ENCODE measurements at places on chromosomes 11 and 22. TPM values are rescaled to one million over a fixed set of nuclear protein-coding genes. Genes with fewer than 3 reads are reported as not detected.

DNA sequence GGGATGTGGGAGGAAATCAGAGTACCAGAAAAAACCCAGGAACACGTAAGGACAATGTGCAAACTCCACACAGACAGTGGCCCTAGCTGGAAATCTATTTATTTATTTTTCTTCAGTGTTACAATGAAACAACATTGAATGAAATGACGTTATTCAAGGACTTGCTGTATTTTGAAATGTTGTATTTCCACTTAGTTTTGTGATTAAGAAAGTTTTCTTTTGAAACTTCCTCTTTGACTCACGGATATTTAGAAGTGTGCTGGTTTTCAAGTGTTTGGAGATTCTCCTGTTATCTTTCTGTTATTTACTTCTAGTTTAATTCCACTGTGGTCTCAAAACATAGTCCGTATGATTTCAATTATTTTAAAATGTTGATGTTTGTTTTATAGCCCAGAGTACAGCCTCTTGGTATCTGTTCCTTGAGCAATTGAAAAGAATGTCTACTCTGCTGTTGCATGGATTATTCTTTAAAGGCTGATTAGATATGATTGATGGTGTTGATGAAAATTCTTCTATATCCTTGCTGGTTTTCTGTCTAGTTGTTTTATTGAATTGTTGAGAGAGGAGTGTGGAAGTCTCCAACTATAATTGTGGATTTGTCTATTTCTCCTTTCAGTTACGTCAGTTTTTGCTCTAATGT, 141.0 kb downstream of the ARHGAP20 start:
- DNase-seq = no peak

GRCh38 chr22:46049726-46050450, 72.9 kb upstream of the WNT7B start:
- DNase-seq = no peak

GRCh38 chr11:45917286-45917622, 423 bp downstream of the PEX16 start:
- DNase-seq = peak; percentile 80

DNA sequence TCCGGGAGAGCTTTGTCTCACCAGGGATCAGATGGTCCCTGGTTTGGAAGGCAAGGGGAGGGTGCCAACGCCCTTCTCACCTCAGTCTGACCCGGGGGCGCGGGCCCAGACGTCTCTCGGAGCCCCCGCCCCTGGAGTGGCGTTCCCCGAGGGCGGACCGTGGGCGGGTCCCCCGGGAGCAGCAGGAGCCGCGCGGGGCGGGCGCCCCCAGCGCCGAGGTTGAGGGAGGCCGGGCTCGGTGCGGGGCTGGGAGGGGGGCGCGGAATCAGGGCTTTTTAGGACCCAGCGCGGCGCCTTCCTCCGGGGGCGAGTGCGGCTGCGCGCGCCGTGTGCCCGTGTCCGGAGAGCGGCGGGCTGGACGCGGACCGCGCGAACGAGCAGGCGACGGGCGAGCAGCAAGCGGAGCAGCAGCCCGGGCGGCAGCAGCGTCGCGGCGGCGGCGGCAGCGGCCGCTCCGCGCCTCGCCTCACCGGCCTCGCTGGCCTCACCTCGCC, at the start of gene KCNC1:
TSS of gene KCNC1 (plus strand) at position 364 of the 494 bp plus-strand sequence. CDS start 1,222 bp downstream, outside the sequence.
- peak; percentile 92 for DNase-seq

- DNase-seq = no peak
Measured at GRCh38 chr11:27233654-27234042, 129.4 kb downstream of the CCDC34 start.

DNA sequence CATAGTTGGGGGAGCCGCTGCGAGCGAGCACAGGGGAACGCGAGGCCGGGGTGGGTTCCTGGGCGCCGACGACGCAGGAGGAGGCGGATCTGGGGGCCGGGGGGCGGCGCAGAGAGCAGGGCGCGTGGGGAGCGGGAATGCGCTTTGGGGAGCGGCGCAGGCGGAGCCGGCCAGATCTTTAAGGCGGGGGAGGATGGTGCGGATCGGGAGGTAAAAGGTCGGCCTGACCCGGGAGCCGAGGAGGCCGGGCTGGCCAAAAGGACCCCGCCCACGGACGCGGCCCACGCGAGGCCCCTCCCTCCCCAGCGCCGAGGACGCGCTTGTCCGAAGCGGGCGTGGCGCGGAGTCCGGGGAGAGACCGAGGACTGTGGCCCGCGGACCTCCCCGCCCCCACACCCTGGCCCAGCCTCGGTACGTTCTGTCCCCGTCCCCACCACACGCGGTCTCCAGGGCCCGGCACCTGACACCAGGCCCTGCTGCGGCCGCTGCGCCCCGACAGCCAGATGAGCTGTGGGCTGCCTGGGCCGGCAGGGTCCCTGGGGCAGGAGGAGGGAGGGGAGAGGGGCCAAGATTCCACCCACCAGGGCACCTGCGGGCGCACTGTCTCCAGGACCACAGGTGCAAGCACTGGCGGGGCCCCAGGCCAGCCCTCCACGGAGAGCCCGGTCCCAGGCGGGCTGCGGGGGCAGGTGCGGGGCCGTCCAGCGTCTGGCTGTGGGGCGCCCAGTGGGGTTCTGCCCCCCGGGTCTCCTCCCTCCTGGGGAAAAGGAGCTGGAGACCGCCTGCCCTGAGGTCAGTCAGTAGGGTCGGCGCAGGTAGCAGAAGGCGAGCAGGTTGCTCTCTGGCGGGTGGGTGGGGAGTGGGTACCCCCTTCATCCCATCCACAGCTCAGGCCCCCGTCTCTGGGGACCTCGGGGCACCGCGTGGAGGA, 10.9 kb downstream of the PIM3 start:
- peak; percentile 85 for DNase-seq

- peak; percentile 99 for DNase-seq
Measured at GRCh38 chr11:67288452-67289225, 464 bp upstream of the ANKRD13D start.

DNA sequence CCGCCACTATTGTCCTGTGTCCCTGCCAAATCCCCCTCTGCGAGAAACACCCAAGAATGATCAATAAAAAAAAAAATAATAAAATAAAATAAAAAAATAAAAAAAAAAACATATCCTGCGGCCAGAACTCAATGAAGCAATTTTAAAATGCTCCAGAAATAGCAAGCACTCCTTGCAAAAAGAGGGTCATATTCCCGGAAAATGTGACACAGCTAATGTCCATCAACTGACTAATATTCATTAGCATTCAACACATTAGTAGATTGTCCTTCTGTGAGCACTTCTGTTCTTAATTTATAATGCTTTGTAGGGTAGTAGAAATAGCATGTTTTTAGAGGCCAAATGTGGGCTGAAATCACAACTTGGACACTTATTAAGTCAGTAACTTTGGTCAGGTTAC, 252.3 kb upstream of the SESN3 start:
- no peak for DNase-seq

DNA sequence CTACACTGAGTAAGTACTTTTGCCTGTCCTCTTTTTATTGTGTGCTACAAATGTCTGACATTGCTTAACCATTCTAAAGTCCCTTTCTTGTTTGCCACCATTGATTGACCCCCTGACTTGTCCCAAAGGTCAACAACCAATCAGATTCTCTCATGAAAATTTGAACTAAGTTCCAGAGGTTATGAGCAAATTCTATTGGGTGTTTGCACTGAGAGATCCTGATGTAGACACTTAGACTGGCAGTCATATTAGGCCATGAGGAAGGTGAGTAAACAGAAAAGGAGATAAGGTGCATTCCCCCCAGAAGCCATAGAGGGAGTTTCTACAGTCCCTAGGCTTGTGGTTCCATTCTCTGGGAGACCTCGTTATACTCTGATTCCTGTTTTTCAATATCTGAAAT, 101.3 kb upstream of the E2F8 start:
- DNase-seq = no peak

DNA sequence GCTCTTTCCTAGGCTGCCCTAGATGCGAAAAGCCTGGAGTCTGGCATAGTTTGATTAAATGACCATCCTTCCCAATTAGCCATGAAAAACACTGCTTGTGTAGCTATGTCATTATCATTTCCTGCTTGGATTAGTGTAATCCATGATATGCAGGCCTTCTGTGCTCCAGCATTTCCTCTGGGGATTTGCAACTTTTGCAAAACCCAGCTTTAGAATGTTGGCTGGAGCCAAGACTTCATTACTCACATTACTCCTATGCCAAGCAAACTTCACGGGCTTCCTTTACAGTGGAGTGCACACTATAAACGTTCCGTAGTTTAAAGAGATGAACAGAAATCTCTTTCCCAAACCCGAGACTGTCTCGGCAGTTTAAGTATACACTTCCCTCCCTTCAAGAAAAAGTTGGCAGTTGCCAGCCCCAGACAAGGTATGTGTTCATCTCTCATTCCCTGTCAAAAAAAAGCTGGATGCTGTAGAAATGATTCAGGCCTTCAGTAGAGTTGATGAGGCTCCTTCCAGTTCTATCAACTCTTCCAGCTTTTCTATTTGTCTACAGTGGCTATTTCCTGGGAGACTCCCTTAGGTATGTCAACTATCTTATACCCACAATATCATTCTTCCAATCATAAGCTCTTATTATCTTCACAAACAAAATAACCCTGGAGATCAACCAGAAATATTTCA, 180.0 kb downstream of the MAML2 start:
- DNase-seq = no peak

DNA sequence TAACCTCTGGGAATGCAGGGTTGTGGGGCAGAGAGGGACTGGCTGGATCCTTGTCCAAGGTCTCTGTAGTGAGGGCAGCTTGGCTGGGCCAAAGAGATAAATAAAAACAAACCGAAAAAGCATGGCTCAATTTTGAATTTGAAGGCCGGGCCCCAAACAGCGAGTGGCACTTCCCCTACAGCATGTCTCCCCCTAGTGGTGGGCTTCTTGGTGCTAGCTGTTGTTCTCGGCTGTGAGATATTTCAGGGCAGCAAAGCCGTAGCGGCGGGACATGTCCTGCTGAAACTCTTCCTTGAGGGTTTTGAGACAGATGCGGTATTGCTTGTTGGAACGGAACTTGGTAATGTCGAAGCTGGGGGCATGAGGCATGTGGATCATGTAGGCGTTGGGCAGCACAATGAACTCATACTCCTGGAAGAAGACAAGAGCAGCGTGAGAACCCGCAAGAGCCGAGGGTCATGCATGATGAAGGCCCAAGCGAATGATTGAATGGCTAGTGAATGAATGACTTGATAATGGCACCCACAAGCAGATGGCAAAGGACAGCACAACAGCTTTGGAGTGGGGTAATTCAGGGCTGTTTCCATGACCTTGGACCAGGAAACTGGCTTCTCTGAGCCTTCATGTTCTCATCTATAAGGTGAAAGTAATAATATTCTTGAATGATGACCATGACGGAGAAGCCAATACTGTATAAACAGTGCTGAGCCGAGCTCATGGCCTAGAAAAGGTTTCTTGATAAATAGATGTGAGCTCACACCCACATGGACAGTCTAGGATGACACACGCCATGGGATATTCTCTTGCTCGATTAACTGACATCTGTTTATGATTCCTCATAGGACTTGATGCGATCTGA, 216.3 kb upstream of the SYN3 start:
- DNase-seq = peak; percentile 67

DNA sequence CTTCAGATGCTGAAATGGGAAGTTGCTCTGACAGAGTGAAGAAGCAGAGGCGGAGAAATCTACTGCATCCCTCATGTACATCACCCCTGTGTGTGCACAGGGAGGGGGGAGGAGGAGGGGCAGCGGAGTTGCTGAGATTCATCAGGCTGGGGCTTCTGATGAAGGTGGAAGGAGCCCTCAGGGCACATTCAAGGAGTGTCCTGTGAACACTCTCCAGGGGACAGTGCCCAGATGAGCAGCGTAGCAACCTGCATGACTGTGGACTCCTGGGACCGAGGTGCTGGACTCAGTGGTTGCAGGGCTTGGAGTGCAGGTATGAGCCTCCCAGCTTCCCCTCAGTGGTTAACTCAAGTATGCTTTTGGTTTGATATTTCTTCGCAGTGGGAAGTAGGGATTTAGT, 257.8 kb upstream of the B3GAT1 start:
- DNase-seq = no peak

- DNase-seq = peak; percentile 48
Measured at GRCh38 chr22:49583341-49583740, 244.3 kb downstream of the BRD1 start.

GRCh38 chr22:37638391-37639069, 939 bp upstream of the SH3BP1 start:
- peak; percentile 63 for DNase-seq

DNA sequence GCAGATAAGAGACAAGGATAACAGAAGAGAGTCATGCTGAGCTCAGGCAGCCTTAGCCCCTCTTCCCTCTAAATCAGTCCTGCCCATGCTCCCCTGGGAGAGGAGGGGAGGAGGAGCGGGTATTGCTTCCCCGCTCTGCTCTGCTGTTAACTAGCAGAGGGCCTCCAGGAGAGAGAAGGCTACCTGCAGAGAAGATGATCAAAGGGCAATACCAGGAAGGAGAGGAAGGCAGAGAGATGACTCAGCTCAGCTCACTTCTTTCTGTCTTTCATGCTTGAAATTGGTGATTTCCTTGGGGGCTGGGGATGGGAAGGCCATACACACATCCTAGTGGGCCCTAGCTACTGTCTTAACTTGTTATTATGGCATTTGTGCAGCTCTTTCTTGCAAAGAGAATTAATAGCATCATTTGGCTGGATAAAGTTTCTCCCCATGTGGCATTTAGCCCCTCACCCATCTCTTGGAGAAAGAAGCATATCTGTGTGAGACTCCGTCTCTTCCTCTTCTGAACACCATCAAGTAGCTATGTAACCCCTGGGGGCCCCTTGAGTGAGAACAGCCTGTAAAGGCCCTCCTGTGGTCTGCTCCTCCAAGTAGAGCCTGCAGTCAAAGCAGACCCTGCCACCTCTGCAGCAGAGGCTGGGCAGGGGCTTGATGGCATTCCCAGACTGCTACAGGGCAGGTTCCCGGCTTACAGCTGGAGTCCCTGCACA, 33.4 kb upstream of the AMOTL1 start:
- DNase-seq = peak; percentile 61

- DNase-seq = no peak
Measured at GRCh38 chr11:6611963-6612212, 128 bp downstream of the TAF10 start.

GRCh38 chr11:111759778-111760407, 6.3 kb downstream of the PPP2R1B start:
- DNase-seq = no peak

- no peak for DNase-seq
Measured at GRCh38 chr11:100328626-100329340, 358.3 kb upstream of the ARHGAP42 start.

GRCh38 chr11:112364962-112365481, 104.4 kb upstream of the PLET1 start:
- no peak for DNase-seq

GRCh38 chr11:73325036-73325981, 17.2 kb downstream of the ARHGEF17 start:
- no peak for DNase-seq

GRCh38 chr11:83025267-83025704, 46.4 kb downstream of the RAB30 start:
- no peak for DNase-seq

- DNase-seq = no peak
Measured at GRCh38 chr11:44645827-44646226, 80.4 kb downstream of the CD82 start.

- no peak for DNase-seq
Measured at GRCh38 chr11:57387289-57388030, 3.0 kb downstream of the PRG2 start.

GRCh38 chr11:831118-831864, 1.5 kb upstream of the CD151 start:
- DNase-seq = no peak

USP35 gene
- 5.1 TPM for total RNA-seq

F2 gene
- 0.33 TPM for total RNA-seq

SAA4 gene
- total RNA-seq = not detected

ANO5 gene
- 6.2 TPM for total RNA-seq

CBX6 gene
- 19.2 TPM for total RNA-seq

ART1 gene
- total RNA-seq = 0.07 TPM

UVRAG gene
- 21.9 TPM for total RNA-seq

ZP1 gene
- not detected for total RNA-seq

CCND1 gene
- total RNA-seq = 292 TPM

SORL1 gene
- total RNA-seq = 13.3 TPM

TRIM48 gene
- total RNA-seq = not detected

GSTT4 gene
- total RNA-seq = not detected

FAM180B gene
- not detected for total RNA-seq
